CD4-positive, alpha-beta T cell treated with Interleukin-6 for 4 hours (primary cell): ENCODE measurements at places on chromosomes 5 and 9.

DNA sequence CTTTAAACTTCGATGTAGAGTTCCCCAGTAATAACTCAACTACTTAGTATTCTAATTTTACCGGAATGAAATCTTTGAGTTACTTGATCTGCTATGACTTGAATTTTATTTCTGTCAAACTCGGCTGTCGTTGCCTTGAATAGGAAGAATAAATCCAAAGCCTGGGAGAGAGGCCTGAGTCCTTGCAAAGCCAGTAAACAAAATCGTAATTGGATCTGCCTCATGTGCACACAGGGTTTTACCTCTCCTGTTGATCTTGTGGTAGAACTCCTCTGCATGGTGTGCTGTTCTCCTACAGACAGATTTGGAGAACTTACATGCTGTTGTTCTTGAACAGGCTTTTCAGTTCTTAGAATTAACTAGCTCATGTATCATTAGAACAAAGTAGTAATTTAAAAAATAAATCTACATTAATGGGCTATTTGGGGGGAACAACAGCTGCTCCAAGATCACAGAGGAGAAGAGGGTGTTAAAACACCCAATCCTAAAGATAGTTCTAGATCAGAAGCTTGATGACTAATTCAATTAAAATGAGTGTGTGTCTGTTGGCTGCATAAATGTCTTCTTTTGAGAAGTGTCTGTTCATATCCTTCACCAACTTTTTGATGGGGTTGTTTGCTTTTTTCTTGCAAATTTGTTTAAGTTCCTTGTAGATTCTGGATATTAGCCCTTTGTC, 28.9 kb downstream of the HSPB3 start:
- DNase-seq, result no peak

GRCh38 chr5:31119938-31120641, 73.4 kb upstream of the CDH6 start:
- DNase-seq, result no peak

DNA sequence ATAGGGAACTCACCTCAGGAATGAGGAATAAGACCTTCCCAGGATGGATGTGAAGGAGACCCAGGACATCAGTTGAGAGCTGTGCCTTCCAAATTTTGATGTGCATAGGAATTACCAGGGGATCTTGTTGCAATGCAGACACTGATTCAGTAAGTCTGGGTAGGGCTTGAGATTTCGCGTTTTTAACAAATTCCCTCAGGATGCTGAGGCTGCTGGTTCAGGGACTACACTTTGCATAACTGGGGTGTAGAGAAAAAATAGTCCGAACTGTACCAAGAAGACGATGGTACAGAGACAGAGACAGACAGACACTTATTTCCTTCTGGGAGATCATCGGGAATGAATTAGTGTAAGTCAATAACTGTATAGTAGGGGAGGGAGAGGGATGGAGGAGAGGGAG, 82.3 kb upstream of the FREM1 start:
- no peak for DNase-seq

- DNase-seq, result no peak
These were observed 311.0 kb downstream of the AGTPBP1 start for GRCh38 chr9:85430659-85431338.

GRCh38 chr9:117081641-117082317, 333.1 kb downstream of the ASTN2 start:
- DNase-seq, result no peak

GRCh38 chr5:170937914-170938313, 76.1 kb downstream of the RANBP17 start:
- no peak for DNase-seq

DNA sequence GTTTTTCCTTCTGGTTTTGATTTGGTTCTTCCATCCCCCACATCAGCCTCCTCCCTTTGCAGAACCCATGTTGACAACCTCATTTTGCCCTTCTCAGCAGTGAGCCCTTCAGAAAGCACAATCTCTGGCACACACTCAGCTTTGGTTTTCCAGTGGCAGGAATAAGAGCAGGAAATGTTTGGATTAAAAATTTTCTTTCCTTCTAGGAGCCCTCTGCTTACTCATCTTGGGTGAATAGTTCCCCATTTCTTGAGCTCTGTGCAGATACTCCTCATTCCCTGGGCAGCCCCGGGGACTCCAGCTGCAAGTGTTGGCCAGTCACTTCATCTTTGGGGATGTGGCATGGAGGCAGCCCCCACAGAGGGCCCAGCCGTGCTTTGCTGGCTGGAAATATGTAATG, 170.5 kb downstream of the NR3C1 start:
- DNase-seq, result no peak

GRCh38 chr9:89364666-89365531, 46.6 kb downstream of the SECISBP2 start:
- no peak for DNase-seq

- DNase-seq, result no peak
These were observed 2.6 kb upstream of the GZMK start for GRCh38 chr5:55021410-55021809.
